ENCODE measurements at places on chromosomes 3 and 15. TPM values are rescaled to one million over a fixed set of nuclear protein-coding genes. Genes with fewer than 3 reads are reported as not detected.

The PLSCR2 gene
- 1.4 TPM for total RNA-seq

The CFAP91 gene
- total RNA-seq = 0.52 TPM

The MINAR1 gene
- 0.17 TPM for total RNA-seq

The P2RY14 gene
- not detected for total RNA-seq

The LMCD1 gene
- total RNA-seq = 499 TPM

The RFTN1 gene
- total RNA-seq = 43.2 TPM

The PLS1 gene
- 83.5 TPM for total RNA-seq

The GPR62 gene
- not detected for total RNA-seq

The SKIL gene
- total RNA-seq = 190 TPM

The ZBED2 gene
- total RNA-seq = 13.5 TPM

The DGKG gene
- 0.15 TPM for total RNA-seq

The FEZF2 gene
- total RNA-seq = not detected

All from renal cortical epithelial cell (primary cell).